Activated CD8-positive, alpha-beta memory T cell treated with anti-CD3 and anti-CD28 coated beads for 1 hour (primary cell): ENCODE measurements at places on chromosomes 6 and 20.

DNA sequence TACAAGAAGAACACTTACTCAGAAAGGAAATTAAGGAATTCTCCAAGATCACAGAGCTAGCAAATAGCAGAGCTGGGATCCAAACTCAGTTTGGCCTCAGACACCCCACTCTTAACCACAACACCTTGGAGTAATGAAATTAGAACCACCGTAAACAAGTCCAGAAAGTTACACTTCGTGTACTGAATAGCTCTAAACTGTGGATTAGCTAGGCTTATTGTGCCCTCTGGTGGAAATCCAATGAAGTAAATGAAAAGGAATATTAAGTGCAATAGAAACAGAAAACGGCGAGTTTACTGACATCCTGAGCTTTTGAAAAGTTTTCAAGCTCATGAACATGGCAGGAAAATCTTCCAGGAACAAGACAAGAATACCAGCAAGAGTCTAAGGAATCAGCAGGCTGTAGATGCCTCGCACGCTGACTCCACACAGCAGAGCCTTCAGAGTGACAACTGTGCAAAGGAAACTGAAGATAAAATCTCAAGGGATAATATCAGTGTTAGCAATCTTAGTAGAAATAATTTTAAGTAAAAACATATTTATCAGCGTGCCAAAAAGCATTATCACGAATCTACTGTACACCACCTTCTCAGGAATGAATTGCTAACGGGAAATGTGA, 34.6 kb downstream of the FBXO5 start:
- no peak for DNase-seq

- DNase-seq, result no peak
These were observed 34.6 kb downstream of the TAF8 start for GRCh38 chr6:42084889-42085288.

- DNase-seq, result no peak
These were observed 57.5 kb upstream of the SLC4A11 start for GRCh38 chr20:3296261-3297078.

GRCh38 chr6:17630511-17631073, 30.5 kb downstream of the FAM8A1 start:
- no peak for DNase-seq

GRCh38 chr20:9454791-9455190, 59.6 kb upstream of the LAMP5 start:
- DNase-seq, result no peak

- DNase-seq, result no peak
These were observed 51.9 kb downstream of the GCLC start for GRCh38 chr6:53492860-53493634.

- DNase-seq, result no peak
These were observed 295.6 kb upstream of the PLN start for GRCh38 chr6:118252474-118252873.

DNA sequence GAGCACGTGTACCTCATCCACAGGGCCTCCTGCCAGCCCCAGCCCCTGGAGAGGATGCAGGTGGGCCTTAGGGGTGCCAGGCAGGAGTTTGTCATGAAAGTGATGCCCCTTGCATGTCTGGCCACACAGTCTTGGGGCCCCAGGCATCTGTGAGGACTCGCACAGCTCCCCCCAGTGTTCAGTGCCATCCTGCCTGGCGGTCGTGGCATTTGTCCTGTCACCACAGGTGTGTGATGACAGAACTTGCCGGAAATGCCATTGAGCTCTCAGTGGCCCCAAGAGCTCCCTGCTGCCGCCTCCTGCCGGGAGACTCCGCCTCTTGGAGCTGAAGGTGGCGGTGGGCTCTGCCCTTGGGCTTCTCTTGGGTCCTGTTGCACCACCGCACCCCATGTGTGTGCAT, 30.6 kb upstream of the ADRM1 start:
- DNase-seq, result no peak

DNA sequence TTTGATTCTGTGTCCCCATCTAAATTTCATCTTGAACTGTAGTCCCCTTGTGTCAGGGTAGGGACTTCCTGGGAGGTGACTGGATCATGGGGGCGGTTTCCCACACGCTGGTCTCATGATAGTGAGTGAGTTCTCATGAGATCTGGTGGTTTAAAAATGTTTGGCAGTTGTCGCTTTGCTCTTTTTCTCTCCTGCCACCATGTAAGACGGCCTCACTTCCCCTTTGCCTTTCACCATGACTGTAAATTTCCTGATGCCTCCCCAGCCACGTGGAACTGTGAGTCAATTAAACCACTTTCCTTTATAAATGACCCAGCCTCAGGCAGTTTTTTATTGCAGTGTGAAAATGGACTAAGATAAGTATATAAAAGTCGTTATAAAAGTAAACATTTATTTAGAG, 80.5 kb upstream of the SGK1 start:
- no peak for DNase-seq

GRCh38 chr6:113065611-113066010, 718.5 kb downstream of the RFPL4B start:
- DNase-seq, result no peak

DNA sequence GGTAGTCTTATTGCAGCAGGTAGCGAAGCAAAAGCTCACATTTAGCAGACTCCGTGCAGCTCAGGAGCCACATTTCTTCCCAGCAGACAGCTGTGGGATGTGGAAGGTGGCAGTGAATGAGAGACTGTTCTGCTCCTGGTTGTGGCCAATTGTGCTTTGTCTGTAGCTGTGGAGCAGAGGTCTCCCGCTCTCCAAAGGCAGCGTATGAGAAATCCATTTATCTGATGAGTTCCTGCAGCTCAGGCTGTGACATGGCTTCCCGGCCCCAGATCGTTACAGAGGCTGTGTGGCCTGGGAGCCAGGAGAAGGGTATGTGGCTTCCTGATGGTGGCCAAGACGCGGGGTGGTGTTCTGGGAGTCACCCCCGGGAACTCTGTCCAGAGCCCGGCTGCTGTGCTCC, 64.5 kb upstream of the KIF16B start:
- DNase-seq, result no peak
